ENCODE measurements at places on chromosomes 2 and 18. TPM values are rescaled to one million over a fixed set of nuclear protein-coding genes. Genes with fewer than 3 reads are reported as not detected.

DNA sequence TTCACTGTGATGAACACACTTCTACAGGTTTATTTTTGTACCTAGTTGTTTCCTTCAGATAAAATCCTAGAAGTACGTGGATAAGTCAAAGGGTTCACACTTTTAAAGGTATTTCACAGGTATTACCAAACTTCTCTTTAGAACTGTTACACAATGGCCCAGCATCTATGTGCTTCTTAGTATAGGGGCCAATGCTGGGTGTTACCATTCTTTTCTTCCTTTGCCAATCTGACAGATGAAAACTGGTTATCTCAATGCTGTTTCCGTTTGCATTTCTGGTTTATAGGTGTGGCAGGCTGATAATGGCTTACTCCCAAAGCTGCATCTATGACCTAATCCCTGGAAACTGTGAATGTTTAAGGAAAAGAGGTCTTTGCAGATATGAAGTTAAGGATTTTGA is 2.8 kb upstream of the TCF7L1 start:
- no peak for DNase-seq

DNA sequence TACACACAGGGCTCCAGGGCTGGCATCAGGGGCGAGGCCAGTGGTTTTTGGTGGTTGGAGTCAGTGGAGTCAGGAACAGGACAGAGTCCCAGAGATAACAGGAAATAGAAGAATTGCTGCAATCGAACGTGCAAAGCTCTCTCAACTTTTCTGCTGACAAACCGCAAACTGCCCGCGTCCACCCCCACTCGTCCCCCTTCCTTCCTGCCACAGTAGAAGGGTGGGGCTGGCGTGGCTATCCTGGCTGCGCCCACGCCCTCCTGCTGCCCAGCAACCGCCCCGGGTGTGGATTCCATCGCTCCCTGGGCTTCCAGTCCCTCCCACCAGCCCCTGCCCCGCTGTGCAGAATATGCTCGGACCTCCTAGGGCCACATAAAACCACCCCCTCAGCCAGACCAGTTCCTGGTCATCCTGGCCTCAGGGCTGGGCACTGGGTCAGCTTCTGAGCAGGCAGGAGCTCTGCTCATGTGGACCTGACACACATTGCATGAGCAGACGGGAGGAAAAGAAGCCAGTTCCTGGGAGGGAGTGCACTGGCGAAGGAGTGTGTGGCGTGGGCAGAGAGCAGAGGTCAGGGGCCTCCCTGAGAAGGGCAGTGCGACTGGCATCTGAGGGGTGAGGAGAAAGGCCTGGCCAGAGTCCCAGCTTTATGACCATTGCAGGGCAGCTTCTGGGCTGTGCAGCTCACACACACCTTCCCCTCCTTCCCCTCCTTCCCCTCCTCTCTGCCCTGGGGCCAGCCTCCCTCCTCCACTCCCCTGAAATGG is 85.4 kb upstream of the ATG16L1 start:
- DNase-seq: no peak

- DNase-seq: no peak
Observed at GRCh38 chr2:46136481-46136880, 160.7 kb upstream of the EPAS1 start.

GRCh38 chr18:45730832-45731575 is 7.0 kb downstream of the SLC14A1 start:
- DNase-seq: no peak

FAM124B gene
- total RNA-seq: 82.4 TPM
